ENCODE measurements at places on chromosomes 5 and 9.

GRCh38 chr5:80275347-80275746, 19.5 kb upstream of the SERINC5 start:
- DNase-seq, result no peak

DNA sequence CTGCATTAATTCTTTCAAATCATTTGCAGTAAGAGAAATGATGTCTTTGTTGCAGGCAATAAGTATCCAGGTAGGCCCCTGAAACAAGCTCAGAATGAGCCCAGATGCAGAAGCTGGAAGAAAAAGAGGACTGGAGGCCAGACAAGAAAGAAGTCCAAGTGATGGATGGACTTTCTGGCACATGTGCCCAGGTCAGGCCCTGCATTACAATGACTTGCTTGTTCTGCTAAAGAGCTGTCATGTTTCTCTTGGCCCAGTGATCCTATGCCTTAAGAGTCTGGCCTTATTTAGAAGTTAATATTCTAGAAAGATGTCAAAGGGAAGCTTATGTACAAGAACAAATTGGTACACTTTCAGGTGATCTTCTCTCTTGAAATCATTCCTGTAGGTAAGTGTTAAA, 64.8 kb downstream of the DPYSL3 start:
- DNase-seq, result no peak

GRCh38 chr9:115411516-115411915, 293.6 kb upstream of the TNC start:
- no peak for DNase-seq

DNA sequence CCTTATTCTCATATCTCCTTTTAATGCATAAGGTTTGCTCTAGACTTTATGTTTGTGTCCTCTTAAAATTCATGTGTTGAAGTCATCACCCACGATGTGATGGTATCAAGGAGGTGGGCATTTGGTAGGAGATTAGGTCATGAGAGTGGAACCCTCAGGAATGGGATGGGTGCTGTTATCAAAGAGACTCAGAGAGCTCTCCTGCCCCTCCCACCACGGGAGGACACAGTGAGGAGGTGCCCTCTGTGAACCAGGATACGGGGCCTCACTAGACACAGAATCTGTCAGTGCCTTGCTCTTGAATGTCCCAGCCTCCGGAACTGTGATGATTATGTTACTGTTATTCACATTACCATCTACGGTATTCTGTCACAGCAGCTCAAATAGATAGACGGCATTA, 359.0 kb downstream of the IRX1 start:
- no peak for DNase-seq

DNA sequence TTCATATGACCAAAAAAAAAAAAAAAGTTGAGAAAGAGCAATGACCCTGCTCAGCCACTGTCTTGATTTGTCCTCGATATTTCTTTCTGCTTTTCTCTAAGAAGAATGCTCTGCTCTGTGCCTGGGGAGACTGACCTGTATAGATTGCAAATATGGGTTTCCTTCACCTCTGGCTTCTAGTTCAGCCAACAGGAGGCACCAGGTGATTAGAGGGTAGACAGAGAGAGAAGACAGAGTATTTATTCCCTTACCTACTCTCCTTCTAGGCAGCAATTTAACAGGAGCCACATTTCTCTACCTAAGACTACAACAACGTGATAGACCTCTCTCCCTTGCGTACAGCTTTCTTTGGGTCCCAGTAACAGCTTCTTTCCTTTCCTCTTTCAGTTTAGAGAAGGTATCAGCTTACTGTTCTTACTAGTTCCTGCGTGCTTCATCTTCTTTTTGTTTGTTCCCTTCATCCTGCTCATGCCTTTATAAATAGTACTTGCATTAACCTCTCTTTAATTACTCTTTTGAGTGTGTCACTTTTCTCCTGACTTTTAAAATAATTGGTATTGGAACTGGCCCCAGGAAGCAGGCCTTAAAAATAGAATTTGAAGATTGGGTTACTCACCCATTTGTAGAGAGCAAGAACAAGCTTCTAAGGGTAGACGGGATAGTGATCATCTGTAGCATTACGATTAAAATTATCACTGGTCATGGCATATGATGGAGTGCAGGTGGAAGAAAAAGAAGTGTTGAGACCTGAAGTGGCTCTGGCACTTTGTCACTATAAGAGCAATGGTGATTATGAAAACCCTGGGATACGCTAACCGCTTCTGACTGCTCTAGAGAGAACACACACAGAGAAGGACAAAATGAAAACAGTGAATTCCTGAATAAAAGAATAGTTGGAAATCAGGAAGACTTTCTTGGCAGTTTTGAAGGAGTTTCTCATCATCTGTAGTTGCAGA, 161.2 kb upstream of the FSTL4 start:
- no peak for DNase-seq

DNA sequence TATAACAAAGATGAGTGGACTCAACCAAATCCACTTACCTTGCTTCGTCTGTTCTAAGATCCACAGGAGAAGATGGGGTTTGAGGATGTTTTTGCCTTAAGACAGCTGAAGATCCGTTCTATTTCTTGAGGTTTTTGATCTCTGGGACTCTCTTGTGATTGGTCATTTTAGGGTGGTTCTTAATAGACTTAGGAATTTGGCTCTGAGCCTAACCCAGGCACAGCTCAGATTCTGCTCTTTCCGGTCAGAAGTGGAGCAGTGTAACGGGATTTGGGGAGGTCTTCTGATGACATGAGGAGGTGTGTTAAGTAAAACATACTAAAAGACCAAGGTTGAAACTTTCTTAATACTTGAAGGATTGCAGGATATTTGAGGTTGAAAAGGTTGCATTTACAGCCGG, 166.9 kb downstream of the DMRT2 start:
- DNase-seq, result no peak

- no peak for DNase-seq
Measured at GRCh38 chr9:8484597-8485191, 685.1 kb upstream of the DMAC1 start.

DNA sequence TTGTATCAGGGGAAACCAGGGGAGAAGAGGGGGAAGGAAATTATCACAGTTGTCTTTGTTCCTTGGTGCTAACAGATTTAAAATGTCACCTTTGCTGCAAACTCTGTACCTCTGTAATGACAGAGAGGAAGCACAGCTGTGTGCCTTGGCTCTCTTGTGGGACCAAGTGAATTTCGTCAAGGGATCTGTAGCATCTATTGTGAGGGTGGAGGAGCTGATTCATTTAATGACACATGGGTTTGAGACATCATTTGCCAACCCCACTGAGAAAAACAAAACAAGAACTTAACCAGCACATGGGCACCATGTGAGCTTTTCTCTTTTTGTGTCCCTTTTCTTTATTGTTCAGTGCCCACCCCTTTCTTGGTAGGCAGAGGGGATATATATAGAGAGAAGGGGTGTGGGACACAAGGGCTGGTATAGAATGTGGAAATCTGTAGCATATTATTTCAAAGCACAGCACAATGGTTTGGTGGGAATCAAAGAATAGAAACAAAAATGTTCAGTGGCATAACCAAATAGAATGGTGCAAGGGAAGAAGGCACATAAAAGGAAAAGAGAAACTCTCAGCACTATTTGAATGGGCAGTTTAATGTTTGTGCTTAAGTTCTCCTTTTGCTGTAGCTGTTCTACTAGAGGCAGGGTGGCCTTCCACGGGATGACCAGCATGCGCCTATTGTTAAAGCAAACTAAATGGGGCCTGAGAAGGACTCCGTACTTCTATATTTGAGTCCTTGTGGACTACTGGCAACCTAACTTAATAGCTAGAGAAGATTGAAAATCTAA, 63.3 kb downstream of the LIX1 start:
- no peak for DNase-seq

GRCh38 chr5:134566741-134567221, 41.3 kb downstream of the JADE2 start:
- DNase-seq, result peak; percentile 54

DNA sequence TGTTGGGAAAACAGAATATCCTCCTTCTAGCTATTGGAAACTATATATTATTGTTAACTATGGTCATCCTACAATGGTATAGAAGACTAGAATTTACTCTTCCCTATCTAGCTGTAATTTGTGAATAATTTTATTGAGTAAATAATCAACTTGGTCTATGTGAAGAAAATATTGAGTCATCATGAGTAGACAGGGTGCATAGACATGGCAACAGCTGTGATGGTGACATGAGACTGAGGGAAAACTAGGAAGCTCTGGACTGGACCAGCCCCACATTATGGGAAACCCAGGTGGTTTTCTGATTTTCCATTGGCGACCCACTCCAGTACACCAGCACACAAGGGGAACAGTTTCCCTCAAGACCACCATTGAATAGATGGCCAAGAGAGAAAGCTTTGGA, 95.0 kb downstream of the APBA1 start:
- no peak for DNase-seq

GRCh38 chr5:54644226-54644625, 126.7 kb downstream of the SNX18 start:
- DNase-seq, result no peak

DNA sequence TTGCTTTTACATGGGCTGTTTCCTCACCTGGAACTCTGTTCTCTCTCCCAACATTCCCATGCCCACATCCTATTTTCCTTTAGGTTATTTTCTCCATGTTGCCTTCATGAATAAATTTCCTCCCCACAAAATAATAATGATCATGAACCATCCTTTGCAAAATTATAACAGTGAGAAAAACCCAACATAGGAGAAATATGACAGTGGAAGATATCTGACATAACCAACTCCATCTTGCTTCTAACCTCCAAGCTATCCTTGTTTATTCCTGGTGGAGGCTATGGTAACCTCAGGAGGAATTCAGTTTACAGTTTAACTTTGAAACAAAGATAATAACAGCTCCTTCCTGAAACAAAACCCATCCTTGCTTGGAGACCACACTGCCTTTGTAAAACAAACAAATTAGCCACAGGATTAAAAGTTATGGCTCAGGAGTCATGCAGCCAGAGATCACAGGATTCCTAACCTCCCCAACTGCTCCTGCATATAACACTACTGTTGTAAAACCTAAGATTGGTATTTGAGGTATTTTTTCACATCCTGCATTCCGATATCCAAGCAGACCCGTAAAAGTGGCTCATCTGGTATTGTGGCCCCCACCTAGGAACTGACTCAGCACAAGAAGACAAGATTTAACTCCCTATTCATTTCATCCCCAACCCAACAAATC, 212.4 kb downstream of the TRIM32 start:
- no peak for DNase-seq

GRCh38 chr5:41193456-41194205, 19.7 kb downstream of the C6 start:
- DNase-seq, result peak; percentile 93

DNA sequence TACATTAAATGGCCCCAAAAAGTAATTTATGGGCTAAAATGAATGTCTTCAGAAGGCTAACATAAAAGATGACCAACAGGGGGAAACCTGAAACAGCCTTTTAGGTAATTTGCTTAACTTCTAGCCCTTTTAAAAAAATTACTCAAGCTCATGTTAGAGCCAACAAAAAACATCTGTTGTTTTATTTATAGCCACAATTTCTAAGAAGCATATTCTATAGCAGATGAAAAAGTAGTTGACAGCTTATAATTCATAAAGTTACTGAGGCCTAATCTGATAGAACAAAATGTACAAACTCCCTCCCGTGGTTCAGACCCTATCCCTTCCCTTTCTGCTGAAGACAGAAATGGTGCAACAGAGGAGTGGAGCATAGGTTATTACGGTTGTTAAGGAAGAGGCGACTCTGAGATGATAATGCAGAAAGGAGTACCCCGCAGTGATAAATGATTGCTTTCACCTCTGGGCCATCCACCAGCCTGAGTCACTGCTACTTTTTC, 46.1 kb downstream of the PIK3R1 start:
- no peak for DNase-seq

DNA sequence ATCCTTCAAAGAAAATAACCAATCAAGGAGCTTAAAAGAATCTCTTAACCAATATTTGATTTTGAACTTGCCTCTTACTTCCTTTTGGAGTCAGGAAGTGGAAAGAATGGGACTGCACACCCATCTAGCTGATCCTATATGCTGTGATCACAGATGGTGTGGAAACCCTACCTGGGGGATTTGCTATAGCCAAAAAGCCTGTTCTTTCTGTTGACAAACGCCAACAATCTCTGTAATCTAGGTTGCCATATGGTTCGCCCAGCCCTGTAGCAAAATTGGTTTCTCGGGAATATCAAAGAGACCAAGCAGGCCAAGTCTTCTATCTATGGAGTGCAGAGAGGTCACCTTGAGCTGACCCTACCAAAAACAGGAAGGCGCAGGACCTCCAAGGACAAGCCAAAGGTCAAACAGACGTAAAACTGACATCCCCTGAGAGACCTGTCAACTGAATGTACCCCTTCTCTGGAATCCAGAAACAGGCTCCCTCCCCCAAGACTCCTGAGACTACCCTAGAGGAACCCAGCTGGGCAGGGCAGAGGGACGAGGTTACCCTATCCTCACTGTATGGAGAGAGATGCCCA, 19.4 kb downstream of the NRG2 start:
- no peak for DNase-seq

DNA sequence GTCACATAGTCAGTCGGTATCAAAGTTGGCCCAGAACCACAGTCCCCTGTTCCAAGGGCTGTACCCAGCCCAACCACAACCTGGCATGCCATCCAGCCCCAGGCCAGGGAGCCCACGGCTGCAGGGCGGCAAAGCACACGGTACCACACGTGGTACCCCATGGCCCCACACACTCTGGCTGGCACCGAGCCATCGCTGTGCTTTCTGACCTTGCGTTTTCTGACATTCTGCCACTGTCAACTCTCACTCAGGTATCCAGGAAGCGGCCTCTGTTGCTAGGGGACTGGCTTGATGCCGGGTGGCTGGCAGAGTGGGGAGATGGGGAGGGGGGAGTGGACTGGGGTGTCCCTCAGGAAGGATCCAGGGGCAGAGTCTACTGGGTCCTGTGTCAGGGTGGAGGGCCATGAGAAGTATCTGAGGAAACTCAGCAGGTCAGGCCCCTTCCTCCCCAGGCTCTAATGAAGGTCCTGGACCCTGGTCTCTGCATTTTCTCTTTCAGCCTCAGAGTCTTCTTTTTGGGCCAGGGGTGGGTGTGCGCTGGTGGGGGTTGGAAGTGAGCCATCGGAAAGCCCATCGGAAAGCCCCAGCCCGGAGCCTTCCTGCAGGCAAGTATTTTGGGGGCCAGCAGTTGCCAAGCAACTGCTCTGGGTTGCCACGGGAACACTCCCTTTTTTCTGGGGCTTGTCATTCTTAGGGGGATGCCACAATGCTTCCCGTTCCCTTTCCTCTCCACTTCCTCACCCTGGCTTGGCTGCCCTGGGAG, 21.0 kb upstream of the RALGDS start:
- peak; percentile 81 for DNase-seq

DNA sequence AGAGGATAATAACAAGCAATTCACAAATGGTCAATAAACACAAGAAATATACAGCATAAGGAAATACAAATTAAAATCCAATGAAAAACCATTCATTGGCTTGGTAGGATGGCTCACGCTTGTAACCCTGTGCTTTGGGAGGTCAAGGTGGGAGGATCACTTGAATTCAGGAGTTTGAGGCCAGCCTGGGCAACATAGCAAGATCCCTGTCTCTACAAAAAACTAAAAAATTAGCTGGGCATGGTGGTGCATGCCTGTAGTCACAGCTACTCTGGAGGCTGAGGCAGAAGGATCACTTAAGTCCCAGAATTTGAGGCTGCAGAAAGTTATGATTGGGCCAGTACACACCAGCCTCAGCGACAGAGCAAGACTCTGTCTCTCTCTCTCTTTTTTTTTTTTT, 20.9 kb upstream of the UBAP1 start:
- DNase-seq, result no peak
